ENCODE measurements at places on chromosomes 1 and 21. TPM values are rescaled to one million over a fixed set of nuclear protein-coding genes. Genes with fewer than 3 reads are reported as not detected.

DNA sequence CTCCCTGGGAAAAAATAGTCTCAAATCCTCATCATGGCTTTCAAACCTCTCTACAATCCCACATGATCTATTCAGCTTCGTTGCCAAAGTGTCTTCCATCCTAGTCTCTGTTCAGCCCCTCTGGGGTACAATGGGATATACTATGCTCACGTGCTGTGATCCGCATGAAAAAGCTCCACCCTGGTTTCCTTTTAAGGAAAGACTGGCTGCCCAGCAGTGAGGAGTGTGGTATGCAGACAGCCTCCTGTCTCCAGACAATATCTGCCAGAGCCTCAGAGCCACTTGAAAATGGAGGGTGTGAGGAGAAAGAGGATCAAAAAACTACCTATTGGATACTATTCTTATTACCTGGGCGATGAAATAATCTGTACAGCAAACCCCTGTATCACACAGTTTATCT, 194.5 kb downstream of the LHX8 start:
- H3K36me3 ChIP-seq: no peaks in the 10 kb centered on the region
- DNase-seq: no peak
- H3K27me3 ChIP-seq: no peaks in the 10 kb centered on the region
- no peak overlapping the region for H3K27ac ChIP-seq
- H3K4me3 ChIP-seq: no peak overlapping the region

Gene UBASH3A
- total RNA-seq: 79.3 TPM

Gene TAF12
- 25.2 TPM for total RNA-seq

GRCh38 chr1:212858461-212859265, 588 bp downstream of the FLVCR1 start:
- H3K4me3 ChIP-seq: peak overlapping the region; percentile 75
- peak; percentile 29 for DNase-seq
- no peaks in the 10 kb centered on the region for H3K27me3 ChIP-seq
- H3K27ac ChIP-seq: peak overlapping the region; percentile 71
- no peaks in the 10 kb centered on the region for H3K36me3 ChIP-seq

GRCh38 chr21:45373991-45374816, 30.8 kb upstream of the COL18A1 start:
- no peak overlapping the region for H3K4me3 ChIP-seq
- no peaks in the 10 kb centered on the region for H3K27me3 ChIP-seq
- H3K27ac ChIP-seq: no peak overlapping the region

Gene GSTM2
- 30.9 TPM for total RNA-seq

Gene KRTAP19-3
- not detected for total RNA-seq

DNA sequence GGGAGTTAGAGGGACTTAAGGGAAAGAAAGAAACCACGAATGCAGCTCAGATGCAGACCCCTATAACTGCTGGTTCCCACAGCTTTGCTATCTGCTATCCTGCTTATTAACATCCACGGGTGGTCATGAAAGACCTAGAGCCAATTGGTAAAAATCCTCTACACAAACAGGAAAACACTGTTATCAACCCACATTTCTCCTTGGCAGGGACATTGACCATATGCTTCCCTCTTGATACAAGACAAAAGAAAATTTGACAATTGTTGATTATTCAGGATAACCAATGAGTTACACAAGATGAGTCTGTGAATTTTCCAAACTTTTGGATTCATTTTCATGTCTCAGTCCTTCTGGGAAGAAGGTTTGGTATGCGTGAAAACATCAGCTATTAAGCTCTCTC, 90.4 kb downstream of the TIAM1 start:
- H3K27ac ChIP-seq: no peak overlapping the region
- no peaks in the 10 kb centered on the region for H3K4me1 ChIP-seq
- H3K27me3 ChIP-seq: no peaks in the 10 kb centered on the region
- no peak overlapping the region for H3K4me3 ChIP-seq
- no peaks in the 10 kb centered on the region for H3K36me3 ChIP-seq

- no peak for DNase-seq
- no peaks in the 10 kb centered on the region for H3K4me1 ChIP-seq
- no peaks in the 10 kb centered on the region for H3K27me3 ChIP-seq
Observed at GRCh38 chr1:180522213-180522515, 19.8 kb upstream of the ACBD6 start.

GRCh38 chr1:41286992-41287391, 44.9 kb upstream of the SCMH1 start:
- H3K4me3 ChIP-seq: no peak overlapping the region
- no peak for DNase-seq
- H3K27ac ChIP-seq: no peak overlapping the region
- H3K36me3 ChIP-seq: no peaks in the 10 kb centered on the region
- H3K27me3 ChIP-seq: peaks cover 5% of the 10 kb centered on the region
- no peaks in the 10 kb centered on the region for H3K4me1 ChIP-seq

GRCh38 chr1:235018720-235019444, 109.8 kb downstream of the TOMM20 start:
- no peak for DNase-seq
- H3K4me3 ChIP-seq: no peak overlapping the region
- no peak overlapping the region for H3K27ac ChIP-seq
- H3K36me3 ChIP-seq: no peaks in the 10 kb centered on the region
- no peaks in the 10 kb centered on the region for H3K27me3 ChIP-seq
- H3K4me1 ChIP-seq: peaks cover 17% of the 10 kb centered on the region

DNA sequence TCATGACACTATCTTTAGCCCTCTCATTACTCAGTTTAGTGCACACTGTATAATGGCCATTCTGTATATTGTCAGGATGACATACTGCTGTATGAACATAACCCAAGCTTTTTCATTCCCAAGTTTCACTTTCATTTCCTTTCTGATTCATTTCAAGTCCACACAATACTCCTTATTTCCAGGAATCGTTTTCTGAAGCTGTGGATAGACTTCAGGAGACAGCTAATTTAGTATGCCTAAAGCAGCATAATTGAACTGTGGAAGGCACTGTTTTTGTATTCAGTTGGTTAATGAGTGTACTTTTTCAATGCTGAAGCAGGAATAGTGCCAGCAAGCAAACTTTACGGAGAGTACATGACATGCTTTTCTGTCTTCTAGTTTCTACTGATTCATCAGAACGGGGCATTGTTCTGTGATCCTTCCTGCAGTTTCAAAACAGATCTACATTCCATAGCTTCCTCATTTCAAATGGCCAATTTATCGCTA, 578.5 kb upstream of the ZP4 start:
- H3K27ac ChIP-seq: no peak overlapping the region
- DNase-seq: no peak

Gene TRIM67
- total RNA-seq: not detected

DNA sequence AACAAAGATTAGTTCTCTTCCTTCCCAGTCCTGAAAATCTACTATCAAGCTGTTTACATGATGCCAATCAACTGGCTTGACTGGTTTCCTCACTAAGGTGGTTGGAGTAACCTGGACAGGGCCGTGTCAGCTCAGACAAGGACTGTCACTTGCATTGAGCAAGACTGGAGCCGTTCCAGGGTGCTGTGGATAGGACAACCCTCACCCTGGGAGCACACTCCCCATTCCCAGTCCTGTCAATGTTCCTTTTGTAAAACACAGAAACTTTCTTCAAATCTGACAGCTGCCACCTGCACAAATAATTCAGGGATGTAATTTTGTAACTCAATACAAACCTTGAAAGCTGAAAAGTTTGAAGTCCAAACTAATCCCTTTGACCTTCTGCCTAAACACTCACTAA, 31.4 kb downstream of the PLPP3 start:
- no peaks in the 10 kb centered on the region for H3K36me3 ChIP-seq
- H3K27me3 ChIP-seq: no peaks in the 10 kb centered on the region
- no peak for DNase-seq

All from CD4-positive, alpha-beta memory T cell (primary cell).